Pancreas (tissue), 10 donors: ENCODE measurements at places on chromosomes 2 and 18. TPM values are rescaled to one million over a fixed set of nuclear protein-coding genes. Genes with fewer than 3 reads are reported as not detected.

CFAP221 gene
- 22.5 TPM for total RNA-seq

FSIP2 gene
- total RNA-seq, result 1.1 TPM

SPDYA gene
- total RNA-seq, result 0.46 TPM

DNA sequence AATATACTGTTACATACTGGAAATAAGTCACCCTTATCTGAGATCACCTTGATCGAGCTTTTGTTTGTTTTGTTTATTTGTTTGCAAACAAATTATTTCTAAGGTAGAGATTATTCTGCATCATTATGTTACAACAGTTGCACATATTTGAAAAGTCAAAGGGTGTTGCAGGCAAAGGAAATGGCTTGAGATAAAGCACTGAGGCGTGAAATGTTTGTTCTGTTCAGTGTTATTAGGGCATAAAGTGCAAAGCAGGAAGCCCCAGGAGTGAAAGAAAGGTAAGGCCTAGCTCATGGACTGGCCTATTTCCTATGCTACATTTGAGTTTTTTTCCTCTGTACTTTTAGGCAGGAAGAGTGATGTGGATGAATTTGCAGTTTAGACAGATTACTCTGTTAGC lies 1815.6 kb upstream of the LRRTM1 start:
- no peaks in the 10 kb centered on the region for H3K36me3 ChIP-seq
- DNase-seq, result no peak
- H3K27me3 ChIP-seq, result no peaks in the 10 kb centered on the region

SP140 gene
- total RNA-seq, result 0.16 TPM

DNA sequence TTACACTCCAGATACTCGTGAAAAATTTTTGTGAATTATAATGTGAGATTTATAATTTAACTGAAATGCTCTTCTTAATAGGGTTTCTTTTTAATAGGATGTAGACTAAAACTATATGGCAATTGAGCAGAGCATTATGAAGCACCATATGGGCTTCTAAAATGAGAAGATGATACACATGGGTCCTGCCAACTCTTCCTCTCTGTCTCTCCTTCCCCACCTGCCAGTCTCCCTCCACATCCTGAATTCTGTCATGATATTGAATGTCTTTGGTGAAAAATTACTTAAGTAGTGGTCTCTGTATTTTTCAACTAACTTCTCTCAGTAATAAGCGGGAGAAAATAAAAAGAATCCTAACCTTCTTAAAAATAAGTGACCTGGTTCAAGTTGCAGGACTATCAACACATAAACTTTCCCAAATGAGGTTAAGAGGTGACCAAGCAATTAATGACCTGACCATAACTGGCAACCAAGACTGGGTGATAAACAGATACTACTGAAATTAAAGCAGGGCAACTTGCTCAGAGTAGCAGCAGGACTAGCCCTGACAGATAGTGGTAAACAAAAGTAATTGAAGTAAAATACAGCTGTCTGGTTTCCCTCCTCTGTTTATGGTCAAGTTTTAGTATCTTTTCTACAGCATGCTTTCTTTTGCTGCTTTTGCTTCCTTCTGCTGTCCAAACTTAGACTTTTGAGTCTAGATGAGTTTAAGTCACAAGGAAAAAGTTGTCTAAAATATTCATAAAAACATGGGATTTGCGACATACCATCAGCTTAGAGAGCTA lies 117.1 kb upstream of the PDE1A start:
- no peak overlapping the region for H3K27ac ChIP-seq
- no peaks in the 10 kb centered on the region for H3K27me3 ChIP-seq
- no peak for DNase-seq
- H3K36me3 ChIP-seq, result no peaks in the 10 kb centered on the region
- no peak overlapping the region for H3K4me3 ChIP-seq

DNA sequence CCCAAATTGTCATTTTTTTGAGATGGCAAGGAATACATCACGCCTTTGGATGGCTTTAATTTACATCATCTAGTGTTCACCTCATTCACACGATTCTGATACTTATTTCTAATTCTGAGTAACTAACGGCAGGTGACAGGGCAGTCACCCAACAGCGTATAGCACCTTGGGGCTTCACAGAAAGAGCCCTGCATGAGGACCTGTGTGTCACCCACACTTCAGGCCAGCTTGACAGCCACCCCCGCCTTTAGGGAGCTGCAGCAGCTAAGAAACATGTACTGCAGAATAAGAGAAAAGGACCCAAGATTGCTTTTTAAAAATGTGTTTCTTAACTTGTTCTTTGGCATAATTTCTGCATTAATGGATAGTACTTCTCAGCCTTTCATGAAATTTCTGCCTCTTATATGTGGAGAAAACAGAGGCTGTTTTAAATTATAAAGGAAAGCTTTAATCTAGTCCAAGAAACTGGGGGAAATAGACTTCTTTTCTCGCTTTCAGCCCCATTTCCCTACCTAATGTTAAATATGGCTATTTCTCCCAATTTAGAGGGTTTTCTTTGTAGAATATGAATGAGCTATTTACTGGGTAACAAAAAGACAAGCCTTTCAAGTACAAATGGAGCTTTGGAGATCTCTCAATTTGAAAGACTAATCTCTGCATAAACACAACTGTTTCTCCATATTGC lies 245.1 kb downstream of the LDLRAD4 start:
- H3K36me3 ChIP-seq, result no peaks in the 10 kb centered on the region
- H3K4me3 ChIP-seq, result no peak overlapping the region
- no peaks in the 10 kb centered on the region for H3K27me3 ChIP-seq
- H3K4me1 ChIP-seq, result no peaks in the 10 kb centered on the region
- no peak overlapping the region for H3K27ac ChIP-seq

PRKCE gene
- 13.5 TPM for total RNA-seq

DNA sequence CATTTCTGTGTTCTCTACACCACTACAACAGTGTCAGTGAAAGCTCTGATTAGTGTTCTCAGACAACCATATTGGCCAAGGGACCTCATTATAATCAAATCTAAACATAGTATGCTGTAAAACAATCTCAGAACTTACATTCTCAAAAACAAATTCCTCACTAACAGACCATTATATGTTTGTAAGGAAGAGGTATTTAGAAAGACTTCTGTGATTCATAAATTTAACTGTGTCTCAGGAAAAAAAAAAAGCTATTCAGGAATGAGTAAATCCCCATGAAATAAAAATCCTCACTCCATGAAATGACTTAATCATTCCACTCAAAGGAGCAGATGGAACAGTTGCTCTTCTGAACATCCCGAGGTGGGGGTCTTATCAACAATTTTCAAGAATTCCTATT lies 413.0 kb downstream of the CDH2 start:
- no peak overlapping the region for H3K27ac ChIP-seq
- H3K36me3 ChIP-seq, result no peaks in the 10 kb centered on the region
- no peak for DNase-seq
- H3K27me3 ChIP-seq, result no peaks in the 10 kb centered on the region
- H3K4me3 ChIP-seq, result no peak overlapping the region

CREB1 gene
- total RNA-seq, result 18.1 TPM

- H3K36me3 ChIP-seq, result no peaks in the 10 kb centered on the region
- H3K27ac ChIP-seq, result no peak overlapping the region
- peaks cover 12% of the 10 kb centered on the region for H3K4me1 ChIP-seq
- no peak overlapping the region for H3K4me3 ChIP-seq
- no peak for DNase-seq
- no peaks in the 10 kb centered on the region for H3K27me3 ChIP-seq
Observed at GRCh38 chr2:150168595-150169236, 318.8 kb downstream of the RND3 start.

FBXO48 gene
- total RNA-seq, result 0.83 TPM

CFAP65 gene
- total RNA-seq, result 0.12 TPM

DNA sequence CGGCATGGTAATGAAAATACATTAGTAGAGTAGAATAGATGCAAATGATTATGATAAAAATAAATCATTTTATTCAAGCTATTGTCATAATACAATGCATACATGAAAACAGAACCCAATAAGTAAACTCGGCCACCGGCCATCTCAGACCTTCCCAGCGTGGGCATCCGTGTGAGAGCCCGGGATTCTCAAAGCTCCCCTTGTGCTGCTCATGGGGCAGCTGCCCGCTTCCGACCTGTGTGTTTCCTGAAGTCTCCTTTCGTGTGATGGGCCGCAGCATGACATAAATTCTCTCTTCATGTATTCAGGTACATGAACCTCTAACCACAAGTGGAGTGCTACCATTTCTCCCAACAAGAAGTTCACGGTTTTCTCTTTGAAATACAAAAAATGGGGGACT lies 13.5 kb upstream of the CNDP2 start:
- no peaks in the 10 kb centered on the region for H3K27me3 ChIP-seq
- no peak for DNase-seq
- no peak overlapping the region for H3K27ac ChIP-seq
- H3K4me1 ChIP-seq, result no peaks in the 10 kb centered on the region

CCDC148 gene
- 1.0 TPM for total RNA-seq

DNA sequence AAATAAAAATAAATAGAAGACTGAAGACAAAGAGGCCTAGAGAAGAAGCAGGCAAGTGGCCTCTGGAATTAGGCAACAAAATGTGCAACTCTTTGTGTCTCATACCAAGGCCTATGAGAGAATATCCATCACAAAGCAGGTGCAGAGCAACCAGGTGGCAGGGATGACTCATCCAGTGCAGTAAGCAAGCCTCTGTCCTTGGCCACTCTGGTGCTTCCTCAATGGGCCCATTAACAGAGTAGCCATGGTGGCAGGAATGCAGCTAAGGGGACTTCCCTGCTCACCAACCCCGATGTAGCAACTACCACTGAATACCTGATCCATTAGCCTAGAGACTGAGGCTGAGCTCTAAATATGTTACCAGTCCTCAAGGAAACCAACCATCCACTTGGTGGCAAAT lies 11.0 kb upstream of the EPG5 start:
- no peak overlapping the region for H3K4me3 ChIP-seq
- no peaks in the 10 kb centered on the region for H3K36me3 ChIP-seq
- H3K4me1 ChIP-seq, result no peaks in the 10 kb centered on the region

DNA sequence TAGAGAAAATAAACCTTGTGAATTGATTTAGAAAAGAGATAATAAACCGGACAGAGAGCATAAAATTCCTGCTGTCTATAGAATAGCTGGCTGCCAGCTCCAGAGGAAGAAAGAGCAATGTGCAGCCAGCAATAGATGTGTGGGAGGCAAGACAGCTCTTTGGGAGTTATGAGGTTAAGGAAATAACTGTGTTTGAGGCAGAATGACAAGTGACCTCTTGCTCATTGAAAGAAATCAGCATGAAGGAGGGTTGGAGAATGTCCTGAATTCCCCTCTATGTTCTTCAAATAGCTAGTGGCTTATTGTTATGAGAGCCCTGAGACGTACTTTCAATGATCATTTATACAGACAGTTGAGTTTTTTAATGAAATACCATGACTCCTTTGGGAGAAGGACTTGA lies 1009.9 kb upstream of the NXPH2 start:
- no peak overlapping the region for H3K4me3 ChIP-seq
- H3K27ac ChIP-seq, result no peak overlapping the region
- H3K36me3 ChIP-seq, result no peaks in the 10 kb centered on the region
- no peaks in the 10 kb centered on the region for H3K4me1 ChIP-seq
- no peak for DNase-seq
- no peaks in the 10 kb centered on the region for H3K27me3 ChIP-seq

DNA sequence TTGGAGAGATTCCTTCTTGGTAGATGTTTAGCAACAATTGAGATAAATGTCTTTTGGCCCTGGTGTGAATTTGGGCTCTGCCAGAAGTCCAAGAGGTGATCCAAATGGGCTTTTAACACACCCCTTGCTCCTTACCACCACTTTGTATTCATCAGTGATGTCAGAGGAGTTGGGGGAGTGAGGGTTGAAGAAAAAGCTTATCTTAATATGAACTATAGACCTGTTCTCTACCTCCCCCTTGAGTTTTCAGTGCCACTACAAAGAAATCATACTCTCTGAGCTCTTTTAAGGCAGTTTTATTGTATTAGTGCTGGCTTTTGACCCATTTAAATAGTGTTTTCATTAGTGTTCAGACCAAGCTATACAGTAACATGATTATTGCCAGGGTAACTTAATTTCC lies 229.1 kb downstream of the PHLPP1 start:
- no peak for DNase-seq
- no peak overlapping the region for H3K4me3 ChIP-seq
- no peak overlapping the region for H3K27ac ChIP-seq
- peaks cover 11% of the 10 kb centered on the region for H3K36me3 ChIP-seq
- no peaks in the 10 kb centered on the region for H3K27me3 ChIP-seq

DNA sequence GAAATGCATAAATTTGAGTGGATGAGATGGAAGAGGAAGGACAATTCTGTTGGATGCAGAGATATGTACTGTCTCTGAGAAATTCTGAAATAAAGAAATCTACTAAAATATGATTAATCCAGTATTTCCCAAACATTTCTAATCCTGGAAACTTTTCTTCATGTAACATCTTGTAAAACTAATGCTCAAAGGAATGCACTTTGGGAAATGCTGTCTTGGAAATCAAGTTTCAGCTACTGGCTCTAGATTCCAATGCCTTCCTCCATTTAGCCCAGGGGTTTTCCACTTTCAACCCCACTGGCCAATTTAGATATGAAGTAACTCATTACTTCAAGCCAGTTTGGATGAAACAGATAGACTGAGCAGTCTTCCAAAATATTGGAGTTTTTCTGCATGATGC lies 355.1 kb downstream of the TXNL1 start:
- no peak for DNase-seq
- H3K4me1 ChIP-seq, result no peaks in the 10 kb centered on the region
- H3K4me3 ChIP-seq, result no peak overlapping the region
- H3K27me3 ChIP-seq, result no peaks in the 10 kb centered on the region
- no peaks in the 10 kb centered on the region for H3K36me3 ChIP-seq

MC2R gene
- total RNA-seq, result not detected

DNA sequence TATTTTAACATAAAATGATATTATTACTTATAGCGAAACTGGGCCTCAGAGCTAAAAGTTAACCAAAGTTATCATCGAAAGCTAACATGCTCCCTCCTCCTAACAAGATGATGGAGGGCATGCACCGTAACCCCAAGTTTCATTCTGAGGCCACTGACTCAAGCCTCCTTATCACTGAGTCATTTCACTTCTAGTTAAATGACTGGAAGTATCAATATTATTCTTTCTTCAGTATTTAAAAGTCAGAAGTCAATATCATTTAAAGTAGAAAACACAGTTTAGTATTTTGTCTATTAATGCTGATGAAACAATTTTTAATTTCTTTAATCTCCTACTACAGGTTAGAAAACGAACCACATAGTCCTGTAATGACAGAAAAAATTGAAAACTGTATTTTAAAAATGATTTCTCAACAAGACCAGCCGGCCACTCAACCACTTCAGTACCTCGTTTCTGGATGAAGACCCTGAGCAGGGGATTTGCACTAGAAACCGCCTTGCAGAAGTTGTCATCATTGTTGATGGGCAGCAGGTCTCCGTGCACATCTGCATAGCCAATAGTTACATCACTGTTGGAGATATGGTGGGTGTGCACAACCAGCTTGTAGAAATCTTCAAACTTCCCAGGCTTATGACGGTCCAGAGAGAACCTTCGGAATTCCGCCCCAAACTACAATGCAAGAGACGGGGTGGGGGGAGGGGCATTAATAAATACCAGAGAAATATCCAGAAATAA lies 44.9 kb downstream of the PARD6G start:
- no peak overlapping the region for H3K4me3 ChIP-seq
- no peak for DNase-seq
- no peaks in the 10 kb centered on the region for H3K27me3 ChIP-seq
- H3K36me3 ChIP-seq, result no peaks in the 10 kb centered on the region
- no peak overlapping the region for H3K27ac ChIP-seq
- H3K4me1 ChIP-seq, result no peaks in the 10 kb centered on the region

LCT gene
- not detected for total RNA-seq

TUBA4A gene
- 12.8 TPM for total RNA-seq

G6PC2 gene
- total RNA-seq, result 16.3 TPM

GRCh38 chr2:213315168-213315876 lies 31.1 kb downstream of the SPAG16 start:
- H3K36me3 ChIP-seq, result no peaks in the 10 kb centered on the region
- DNase-seq, result no peak
- no peaks in the 10 kb centered on the region for H3K27me3 ChIP-seq
- H3K4me1 ChIP-seq, result peaks cover under 1% of the 10 kb centered on the region
- H3K4me3 ChIP-seq, result no peak overlapping the region
- no peak overlapping the region for H3K27ac ChIP-seq
